ENCODE measurements at places on chromosomes 3 and 15.

DNA sequence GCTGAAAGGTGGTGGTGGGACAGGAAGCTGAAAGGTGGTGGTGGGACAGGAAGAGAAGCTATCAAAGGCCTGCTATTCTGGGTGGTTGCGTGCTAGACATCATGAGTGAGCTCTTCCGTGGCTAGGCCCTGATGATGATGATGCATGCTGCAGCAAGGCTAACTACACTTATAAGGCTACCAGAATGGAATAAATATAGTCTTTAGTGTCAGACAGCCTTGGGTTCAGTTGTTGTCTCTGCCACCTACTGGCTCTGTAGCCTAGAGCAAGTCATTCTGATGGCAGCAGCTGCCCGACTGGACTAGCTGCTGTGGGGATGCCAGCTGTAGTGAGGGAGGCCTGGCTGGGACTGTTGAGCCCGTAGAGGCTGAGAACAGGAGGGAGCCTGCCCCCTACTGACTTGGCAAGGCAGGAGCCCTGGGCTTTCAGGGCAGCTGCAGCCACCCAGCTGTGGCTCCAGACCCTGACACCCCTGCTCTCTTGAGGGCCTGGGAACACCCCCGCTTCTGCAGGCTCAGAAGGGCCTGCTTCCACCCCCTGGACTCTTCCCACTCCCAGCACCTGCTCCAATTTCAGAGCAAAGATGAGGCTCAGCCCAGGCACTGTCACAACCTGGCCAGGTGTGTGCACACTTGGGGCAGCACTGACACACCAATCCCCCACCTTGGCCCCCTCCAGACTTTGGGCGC, 21.4 kb upstream of the ZBED2 start:
- ATAC-seq, result peak; percentile 83

GRCh38 chr3:194871143-194871863, 185.6 kb downstream of the FAM43A start:
- ATAC-seq, result peak; percentile 90

DNA sequence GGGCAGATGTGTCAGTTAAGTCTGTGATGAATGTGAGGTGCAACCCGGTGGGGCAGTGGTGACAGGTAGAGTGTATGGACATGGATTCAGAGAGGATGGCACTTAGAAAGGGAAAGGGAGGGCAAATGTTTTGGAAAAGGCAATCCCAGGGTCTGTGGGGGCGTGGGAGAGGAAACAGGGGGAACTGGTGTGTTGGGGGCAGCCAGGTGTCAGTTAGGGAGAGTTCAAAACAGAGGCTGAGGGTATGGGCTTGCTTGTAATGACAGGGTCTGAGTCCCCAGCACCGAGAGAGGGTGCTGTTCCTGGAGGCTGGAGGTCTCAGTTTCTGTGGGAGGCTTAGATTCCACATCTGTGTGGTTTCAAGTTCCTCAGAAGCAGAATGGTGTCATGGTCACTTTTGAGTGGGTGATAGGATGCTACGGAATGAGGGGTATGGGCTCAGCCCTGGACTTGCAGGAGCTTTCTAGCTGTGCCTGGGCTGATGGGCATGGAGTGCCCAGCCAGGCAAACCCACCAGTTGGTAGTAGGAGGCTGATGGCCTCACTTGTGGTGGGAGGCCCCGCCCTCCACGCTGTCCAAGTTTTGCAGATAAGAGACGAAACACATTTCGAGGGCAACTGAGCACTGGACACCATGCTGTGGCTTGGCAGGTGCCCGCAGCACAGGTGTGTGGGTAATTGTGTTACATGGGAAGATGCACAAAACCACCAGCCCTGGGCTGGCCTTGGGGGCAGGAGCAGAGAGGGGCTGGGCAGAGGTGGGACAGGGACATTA, 209.4 kb downstream of the RPLP1 start:
- ATAC-seq, result no peak

DNA sequence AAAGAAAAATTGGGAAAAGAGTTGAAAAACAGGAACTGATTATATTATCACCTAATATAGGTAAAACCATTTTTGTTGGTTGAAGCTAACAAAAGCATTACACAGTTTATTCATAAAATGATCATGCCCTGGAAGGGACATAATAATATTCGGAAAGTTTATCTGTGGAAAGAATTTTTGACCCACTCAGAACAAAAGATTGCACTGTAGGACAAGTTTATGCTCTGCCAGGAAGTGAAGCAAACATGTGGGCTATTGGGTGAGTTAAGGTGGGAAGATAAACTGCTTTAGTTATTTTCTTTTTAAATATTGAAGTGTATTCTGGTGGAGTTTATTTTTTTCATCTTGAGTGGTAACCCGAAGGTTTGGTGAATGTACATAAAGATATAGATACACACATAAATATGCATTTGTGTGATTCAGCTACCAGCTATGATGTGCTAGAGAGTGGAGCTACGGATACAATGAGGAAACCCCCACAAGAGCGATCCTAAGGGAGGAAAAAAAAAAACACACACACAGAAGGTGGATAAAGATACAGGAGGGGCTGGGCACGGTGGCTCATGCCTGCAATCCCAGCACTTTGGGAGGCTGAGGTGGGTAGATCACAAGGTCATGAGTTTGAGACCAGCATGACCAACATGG, 506.4 kb upstream of the THBS1 start:
- no peak for ATAC-seq

DNA sequence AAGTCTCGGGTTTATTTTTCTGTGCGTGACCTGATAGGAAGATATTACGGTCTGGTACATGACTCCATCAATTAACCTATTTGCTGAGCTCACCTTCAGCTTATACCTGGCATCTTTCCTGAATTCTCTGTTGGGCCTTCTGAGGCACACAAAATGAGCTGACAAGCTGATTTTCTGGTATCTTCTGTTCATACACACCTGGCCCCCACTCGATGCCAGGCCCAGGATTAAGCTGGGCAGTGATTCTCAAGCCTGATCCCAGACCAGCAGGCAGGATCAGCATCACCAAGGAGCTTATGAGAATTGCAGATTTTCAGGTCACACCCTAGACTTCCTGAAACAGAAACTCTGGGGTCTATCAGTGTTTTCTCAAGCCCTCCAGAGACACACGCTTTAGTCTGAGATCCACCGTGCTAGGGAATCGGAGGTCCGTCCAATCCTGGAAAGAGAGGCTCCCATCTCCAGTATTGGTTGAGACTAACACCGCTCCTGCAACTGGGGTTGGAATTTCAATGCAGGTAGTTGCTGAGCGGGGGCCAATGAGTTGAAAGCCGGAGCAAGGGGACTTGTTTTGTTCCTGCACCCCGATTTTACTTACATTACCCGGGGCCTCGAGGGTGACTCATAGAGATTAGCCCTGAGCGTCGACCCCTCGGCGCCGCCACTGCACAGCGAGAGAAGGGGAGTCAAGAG, 636 bp upstream of the EIF1B start:
- ATAC-seq, result no peak

GRCh38 chr3:143594206-143594605, 254.1 kb downstream of the SLC9A9 start:
- no peak for ATAC-seq

DNA sequence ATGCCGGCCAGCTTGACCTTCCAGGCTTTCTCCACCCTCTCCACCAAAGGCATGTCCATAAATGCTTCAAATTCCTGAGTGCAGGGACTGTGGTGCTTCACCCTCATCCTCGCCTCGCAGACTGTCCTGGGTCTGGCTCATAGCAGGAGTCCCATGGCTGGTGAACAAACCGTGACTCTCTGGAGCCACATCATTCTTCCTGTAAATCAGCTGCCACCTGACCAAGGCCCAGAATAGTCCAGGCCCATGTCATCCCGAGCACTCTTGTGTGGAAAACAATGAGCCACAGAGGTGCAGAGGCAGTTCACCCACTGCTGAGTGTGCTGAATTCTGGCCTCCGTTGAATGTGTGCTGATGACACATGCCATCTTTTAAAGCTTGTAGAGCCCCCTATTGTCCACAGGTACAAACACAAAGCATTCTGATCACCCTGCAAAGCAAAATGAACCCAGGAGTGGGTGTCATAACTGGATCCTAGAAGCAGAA, 68.6 kb downstream of the ABHD5 start:
- no peak for ATAC-seq

- ATAC-seq, result no peak
These were observed 48.7 kb downstream of the ARRDC4 start for GRCh38 chr15:98009169-98009568.

- no peak for ATAC-seq
These were observed 16.9 kb upstream of the SCAMP5 start for GRCh38 chr15:74978503-74978902.

- no peak for ATAC-seq
These were observed 23.1 kb downstream of the AADAC start for GRCh38 chr3:151837057-151837456.

- ATAC-seq, result no peak
These were observed 91.1 kb downstream of the UBE3A start for GRCh38 chr15:25347707-25348106.

- no peak for ATAC-seq
These were observed 363.1 kb downstream of the MECOM start for GRCh38 chr3:169300436-169300835.

DNA sequence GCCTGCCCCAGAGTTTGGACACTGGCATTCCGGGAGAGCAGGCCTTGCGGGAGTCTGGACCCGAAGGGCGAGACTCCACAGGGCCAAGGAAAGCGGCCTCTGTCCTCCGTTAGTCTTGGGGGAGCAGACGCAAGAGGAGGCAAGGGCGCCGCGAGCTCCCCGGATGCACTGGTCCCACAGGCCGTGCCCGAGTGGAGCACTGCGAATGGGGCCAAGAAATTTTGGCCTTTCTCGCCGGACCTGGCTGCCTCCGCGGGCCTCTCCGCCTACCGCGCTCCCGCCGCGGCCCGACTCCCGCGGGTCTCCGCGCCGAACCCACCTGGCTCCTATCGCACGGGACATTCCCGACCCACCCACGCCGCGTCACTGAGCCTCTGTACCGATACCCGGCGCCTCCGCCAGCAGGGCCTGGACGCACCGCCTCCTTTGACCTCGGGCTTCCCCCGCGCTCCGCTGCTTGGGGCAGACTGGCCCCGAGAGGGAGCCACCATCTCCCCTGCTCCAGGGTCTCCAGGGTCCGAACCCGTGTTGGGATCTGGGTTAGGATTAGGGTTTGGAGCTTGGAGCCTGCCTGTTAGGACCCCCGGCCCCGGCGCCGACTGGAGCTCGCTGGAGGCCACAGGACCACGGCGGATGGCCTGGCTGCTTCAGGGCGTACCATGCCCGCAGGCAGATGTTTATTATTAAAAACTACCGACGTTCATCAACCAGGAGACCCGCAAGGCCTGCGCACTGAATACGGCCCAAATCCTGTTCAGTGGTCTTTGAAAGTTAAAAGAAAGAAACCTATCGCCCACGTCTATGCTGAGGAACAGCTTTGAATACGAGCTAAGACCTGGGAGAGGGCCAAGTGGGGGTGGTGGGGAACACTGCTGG, 11.7 kb downstream of the SHOX2 start:
- no peak for ATAC-seq

- no peak for ATAC-seq
These were observed 325.1 kb upstream of the THBS1 start for GRCh38 chr15:39255760-39256159.
